ENCODE measurements at places on chromosomes 1 and 21.

DNA sequence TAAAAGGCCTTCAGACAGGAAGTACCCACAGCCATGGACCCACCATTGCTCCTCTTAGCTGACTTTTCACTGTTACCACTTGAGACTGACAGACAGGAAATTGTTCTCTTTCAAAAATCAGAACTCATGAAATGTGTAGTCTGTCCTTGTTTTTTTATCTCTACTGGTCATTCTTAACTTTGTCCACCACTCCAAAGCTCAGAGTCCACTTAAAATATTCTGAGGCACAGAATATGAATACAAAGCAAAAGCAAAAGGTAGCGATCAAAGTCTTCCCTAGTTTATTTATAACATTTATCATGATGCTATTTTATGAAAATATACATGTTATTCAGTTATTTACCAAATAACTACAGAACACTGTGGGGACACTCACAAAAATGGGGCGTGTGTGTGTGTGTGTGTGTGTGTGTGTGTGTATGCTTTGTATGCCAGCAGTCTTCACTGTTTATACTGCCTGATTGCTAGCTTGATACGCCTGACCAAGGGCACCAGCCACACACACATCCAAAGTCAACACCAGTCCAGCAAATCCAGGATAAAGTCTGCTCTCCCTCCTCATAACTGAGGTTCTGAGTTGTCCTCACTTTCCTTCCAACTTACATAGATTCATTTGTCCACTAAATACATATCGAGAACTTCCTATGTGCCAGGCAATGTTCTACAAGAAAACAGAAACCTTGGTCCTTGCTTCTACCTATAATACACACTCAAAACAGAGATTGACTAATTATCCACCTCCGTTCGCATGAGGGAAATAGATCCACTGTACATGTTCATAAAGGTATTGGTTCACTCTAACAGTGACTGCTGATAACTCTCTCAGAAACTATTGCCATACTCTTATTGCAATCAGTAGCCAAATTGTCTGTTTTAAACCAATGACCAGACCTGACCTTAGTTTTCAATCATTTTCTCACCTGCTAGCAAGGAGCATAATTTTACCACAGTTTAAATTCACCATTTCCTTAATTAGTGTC is 79.4 kb downstream of the ERICH3 start:
- DNase-seq, result no peak

GRCh38 chr1:23177438-23178380 is 9.1 kb upstream of the LUZP1 start:
- DNase-seq, result peak; percentile 42

DNA sequence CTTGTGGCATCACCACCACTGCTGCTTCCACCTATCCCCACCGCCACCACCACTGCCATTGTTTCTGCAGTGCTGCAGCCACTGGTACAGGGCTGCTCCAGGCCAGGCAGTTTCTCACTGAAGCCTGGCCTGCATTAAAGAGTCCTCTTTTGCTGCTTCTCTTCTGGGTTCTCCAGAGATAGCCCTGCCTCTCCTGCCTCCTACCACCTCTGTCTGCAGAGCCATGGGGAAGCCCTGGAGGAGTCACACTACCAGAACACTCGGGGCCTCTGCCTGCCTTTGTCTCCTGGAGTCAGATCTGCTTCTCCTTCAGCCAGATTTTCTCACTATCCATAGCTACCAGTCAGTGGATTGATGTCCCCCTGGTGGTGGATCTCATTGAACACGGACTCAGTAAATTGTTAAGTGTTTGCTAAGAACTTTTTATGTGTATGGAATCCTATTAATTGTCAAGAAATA is 37.7 kb upstream of the DDAH1 start:
- DNase-seq, result no peak

DNA sequence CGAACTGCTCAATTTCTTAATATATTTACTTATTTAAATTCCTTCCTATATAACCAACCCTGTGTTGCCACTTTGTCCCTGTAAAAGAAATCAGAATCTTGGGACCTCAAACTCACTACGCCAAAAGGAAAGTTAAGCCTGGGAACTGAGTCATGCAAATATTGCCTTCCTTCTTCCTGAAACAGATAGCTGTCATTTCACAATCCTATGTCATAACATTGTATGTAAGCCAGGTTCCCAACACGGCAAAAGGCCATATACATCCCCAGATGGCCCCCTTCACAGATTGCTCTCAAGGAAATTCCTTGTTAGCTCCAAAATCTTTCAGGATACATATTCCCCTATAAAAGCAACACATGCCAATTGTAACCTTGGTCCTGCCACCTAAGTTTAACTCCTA is 39.7 kb downstream of the C21orf91 start:
- DNase-seq, result no peak

DNA sequence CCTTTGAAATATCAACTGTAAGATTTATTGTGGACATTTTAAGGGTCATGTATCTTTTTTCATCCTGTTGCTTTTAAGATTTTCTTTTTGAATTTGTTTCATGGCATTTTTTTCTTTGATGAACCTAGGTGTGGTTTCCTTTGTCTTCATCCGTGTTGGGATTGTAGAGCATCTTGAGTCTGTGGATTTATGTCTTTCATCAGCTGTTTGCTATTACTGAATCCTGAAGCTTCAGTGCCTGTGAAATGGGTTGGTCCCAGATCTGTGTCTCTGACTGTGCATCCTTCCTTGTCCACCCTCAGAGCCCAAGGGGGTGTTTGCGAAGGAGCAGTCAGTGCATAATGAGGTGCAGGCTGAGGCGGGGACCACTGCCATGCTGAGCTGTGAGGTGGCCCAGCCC is 37.3 kb downstream of the OBSCN start:
- no peak for DNase-seq

DNA sequence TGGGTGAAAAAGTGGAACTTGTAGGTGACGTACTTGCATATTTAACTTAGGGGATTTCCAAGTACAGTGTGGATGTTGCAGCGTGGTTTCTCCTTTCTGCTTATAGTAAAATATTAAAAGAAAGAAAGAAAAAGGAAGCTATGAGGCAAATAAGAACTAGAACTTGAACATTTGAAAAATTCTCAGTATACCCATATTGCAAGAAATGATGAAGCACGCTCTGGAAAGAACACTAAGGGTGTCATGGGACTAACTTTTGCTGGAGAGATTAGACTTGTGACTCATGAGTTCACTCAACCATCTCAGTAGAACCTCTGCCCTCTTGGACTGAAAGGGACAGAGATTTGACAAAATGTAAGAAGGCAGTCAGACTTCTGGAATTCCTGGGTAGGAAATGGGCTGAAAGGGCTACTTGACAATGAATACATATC is 704.5 kb upstream of the ADGRL4 start:
- DNase-seq, result no peak

- no peak for DNase-seq
Observed at GRCh38 chr21:17732306-17732705, 86.8 kb downstream of the C21orf91 start.

DNA sequence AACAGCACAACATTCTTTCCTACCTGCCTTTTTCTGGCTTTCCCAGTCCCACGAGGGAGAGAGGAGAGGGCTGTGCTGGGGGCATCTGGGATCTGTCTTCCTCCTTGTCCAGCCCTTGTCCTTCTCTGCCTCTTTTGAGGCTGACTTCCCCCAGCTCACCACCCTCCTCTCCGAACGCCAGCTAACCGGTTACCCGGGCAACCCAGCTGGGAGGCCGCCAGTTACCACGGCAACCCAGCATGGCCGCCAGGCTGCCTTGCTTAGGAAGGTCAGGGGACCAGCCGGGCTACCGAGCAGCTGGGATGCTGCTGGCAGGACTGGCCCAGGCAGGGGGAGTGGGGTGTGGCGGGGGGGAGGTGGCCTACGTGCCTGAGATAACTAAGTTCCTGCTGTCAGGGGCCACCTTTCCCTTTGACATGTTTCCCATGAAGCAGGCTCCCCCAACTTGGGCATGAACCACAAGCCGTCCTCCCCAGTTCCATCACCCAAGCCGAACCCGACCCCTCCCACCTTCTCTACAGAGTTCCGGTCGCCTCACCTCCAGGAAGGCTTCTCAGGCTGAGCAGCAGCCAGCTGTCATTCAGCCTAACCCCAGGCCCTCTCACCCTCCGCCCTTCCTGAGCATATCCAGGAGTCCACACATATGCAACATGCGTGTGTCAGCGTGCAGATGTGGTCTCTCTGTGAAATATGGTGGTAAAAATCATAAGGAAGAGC is 8.7 kb downstream of the PLEKHA6 start:
- DNase-seq, result no peak

DNA sequence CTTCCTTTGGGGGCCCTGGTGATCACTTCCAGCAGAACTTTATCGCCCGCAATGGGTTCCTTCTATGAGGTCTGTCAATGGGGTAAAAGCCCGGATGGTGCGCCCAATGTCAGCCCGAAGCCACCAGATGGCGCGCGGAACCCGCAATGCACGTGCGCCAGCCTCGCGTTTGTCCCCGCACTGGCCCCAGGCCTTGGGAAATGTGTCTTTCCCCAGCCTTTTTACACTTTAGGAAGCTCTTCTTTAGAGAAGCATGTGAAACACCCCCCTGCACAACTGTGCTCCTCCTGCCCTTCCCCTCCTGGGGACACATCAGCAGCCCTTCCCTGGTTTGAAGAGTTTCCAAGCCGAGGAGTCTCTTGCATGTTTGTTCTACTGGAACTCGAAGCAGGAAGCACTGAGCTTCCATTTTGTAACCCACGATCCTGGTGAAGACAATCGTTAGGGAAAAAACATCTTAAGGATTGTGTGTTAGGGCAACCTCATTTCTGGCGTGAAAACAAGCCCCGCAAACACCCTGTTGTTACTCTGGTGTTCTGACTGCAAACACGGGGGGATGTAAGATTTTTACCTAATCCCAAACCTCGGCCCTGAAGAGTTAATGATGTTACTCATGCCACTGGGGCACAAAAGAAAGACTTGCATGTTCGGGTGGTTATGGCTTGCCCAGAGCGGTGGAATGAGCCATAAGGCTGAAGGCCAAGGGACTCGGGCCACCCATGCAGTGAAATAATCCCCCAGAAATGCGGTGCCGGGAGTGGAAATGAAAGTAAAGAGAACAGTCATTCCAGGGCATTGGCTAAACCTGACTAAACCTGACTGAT is 20.4 kb upstream of the TARBP1 start:
- DNase-seq, result peak; percentile 83

DNA sequence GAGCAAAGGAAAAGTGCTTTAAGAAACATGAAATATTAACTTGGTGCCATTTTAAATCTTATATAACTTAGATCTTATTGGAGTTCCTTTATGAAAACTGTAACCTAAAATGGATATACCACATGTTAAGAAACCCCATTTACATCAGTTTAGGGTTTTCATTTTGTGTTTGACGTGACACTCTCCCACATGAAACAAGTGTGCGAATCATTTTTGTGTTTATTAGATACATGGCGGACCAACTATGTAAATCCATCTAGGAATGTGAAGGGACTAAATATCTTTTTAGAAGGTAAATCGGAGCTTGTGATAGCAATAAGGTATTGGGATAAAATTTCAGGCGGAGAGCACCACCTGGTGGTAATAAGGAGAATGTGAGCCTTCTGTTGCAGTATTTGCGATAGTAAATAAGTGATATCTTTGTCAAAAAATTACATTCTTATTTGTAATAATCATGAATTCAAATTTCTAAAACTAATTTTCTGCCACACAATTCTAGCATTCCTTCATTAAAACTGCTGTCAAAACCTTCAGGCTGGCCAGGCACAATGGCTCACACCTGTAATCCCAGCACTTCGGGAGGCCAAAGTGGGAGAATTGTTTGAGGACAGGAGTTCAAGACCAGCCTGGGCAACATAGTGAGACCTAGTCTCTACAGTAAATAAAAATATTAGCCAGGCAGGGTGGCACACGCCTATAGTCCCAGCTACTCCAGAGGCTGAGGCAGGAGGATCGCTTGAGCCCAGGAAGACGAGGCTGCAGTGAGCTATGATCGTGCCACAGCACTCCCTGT is 31.3 kb downstream of the SMAP2 start:
- DNase-seq, result no peak

GRCh38 chr1:197731449-197731848 is 43.8 kb downstream of the DENND1B start:
- no peak for DNase-seq

Measured in amniotic stem cell (primary cell).